ENCODE measurements at places on chromosomes 6 and 20.

DNA sequence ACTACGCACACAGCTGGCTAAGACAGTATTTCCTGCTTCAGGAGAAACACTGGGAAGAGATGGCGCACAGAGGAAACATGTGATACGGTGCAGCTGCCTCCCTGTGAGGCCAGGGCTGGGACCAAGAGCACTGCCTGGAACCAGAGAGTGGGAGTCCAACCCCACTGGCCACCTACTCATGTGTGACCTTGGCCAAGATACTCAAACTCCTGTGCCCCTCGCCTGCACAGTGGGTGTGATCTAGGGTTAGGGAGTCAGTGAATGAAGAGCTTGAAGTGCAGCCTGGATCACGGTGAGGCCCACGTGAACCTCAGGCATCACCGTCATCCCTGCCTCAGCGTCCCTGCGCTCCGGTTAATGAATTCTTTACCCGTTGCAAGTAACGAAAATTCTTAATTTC lies 41.7 kb upstream of the MPC1 start:
- DNase-seq, result no peak

DNA sequence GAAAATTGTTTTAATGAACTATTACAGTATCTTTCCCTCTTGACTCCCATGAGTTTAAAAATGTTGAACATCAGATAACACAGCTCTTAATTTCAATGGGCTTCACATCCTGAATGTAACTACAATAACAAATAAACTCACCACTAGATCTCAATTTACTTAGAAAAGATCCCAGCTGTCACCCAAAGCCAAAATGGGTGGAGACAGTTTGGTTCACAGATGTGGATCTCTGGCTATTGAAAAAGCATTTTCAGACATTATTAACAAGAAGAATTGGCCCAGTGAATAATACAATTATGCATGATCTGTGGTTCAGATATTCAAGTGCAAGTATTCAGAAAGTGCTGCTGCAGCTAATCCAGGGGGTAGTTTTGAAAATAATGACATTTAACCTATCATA lies 184.7 kb upstream of the RALGAPA2 start:
- no peak for DNase-seq

GRCh38 chr6:21902628-21903169 lies 309.1 kb downstream of the SOX4 start:
- DNase-seq, result no peak

- DNase-seq, result peak; percentile 77
Measured at GRCh38 chr6:165634101-165634880, 28.8 kb downstream of the PDE10A start.

DNA sequence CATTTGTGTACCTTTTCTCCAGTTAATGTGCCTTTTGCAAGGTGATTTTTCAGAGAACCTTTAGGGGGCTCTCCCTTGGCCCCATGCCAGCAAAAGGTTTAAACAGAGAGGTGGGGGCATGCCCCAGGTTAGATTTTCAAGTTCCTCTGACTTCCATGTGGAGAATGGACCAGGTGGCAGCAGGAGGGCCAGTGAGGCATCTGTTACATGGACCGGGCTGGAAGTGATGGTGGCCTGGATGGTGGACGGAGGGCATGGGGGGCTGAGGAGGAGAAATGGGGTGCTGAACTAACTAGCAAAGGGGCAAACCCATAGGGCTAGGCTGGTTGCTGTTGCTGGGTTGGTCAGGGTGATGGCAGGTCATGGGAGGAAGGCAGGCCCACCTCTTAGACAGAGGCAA lies 20.7 kb upstream of the BPI start:
- no peak for DNase-seq

- no peak for DNase-seq
Measured at GRCh38 chr6:152268846-152269442, 368.2 kb downstream of the SYNE1 start.

DNA sequence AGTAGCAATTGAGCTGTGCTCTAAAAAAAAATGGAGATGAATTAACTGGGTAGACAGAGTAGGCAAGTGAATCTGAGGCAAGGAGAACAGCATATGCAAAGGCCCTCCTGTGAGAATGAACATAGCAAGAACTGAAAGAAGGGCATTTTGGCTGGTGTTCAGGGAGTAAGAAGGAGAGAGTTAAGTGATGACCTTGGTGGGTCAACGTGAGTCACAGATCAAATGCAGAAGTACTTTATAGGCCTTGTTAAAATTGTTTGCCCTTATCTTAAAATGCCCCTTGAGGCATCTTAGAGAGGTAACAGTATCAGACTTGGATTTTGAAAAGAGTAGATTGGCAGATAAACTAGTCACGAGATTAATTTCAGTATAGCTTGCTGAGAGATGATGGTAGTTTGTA lies 24.5 kb downstream of the NDUFAF5 start:
- DNase-seq, result no peak

GRCh38 chr20:8292793-8293192 lies 160.7 kb downstream of the PLCB1 start:
- DNase-seq, result peak; percentile 15

DNA sequence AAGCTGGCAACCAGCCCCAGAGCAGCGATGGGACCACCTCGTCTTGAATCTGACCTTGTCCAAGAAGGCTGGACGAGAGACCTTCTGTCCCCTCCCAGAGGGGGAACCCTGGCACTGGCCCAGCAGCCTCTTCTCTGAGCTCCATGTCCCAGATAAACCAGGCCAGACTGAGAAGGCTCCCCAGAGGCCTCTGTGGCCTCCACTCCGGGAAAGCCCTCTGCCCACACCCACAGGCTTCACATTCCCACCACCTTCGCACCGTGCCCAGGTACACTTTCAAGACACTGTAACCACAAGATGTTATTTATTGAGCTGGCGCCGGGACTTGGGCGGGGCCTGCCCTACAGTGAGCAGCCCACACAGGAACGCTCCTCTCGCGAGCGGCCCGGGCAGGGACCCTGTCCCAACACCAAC lies 33.2 kb downstream of the ADA start:
- no peak for DNase-seq

GRCh38 chr20:64040231-64041039 lies 4.5 kb downstream of the C20orf204 start:
- no peak for DNase-seq

- peak; percentile 81 for DNase-seq
Measured at GRCh38 chr6:85464260-85464644, 14.4 kb downstream of the NT5E start.

DNA sequence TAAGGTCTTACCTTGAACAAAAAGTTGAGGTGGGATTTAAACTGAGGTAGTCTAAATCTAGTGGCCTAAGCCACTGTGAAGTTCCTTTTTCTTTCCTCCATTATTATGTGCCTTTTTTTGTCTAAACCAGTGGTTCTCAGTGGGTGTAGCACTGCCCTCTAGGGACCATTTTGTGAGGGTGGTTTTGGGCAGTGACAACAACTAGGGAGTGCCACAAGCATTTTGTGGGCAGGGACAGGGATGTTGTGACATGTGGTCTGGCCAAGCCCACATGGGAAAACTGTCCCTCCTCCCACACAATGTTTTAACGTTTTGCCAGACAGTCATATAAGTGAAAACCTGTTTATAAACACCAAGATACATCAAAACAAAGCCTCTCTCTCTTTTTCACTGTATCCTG lies 899.4 kb upstream of the FLRT3 start:
- peak; percentile 64 for DNase-seq

Data from common myeloid progenitor, CD34-positive (primary cell).